ENCODE measurements at places on chromosomes 7 and 10. TPM values are rescaled to one million over a fixed set of nuclear protein-coding genes. Genes with fewer than 3 reads are reported as not detected.

- peak; percentile 29 for DNase-seq
Measured at GRCh38 chr7:1854866-1855724, 185.0 kb downstream of the ELFN1 start.

The HOXA2 gene
- polyA plus RNA-seq: 0.36 TPM

DNA sequence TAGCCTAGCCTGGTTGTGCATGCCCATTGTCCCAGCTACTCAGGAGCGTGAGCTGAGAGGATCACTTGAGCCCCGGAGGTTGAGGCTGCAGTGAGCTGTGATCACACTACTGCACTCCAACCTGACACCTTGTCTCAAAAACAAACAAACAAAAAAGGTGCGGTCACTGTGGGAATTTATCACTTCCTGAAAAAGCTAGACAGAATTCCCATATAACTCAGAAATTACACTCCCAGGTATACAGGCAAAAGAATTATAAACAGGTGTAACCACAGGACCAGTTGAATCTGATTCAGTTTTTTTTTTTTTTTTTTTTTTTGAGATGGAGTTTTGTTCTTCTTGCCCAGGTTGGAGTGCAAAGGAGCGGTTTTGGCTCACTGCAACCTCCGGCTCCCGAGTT, 3.2 kb upstream of the OGDH start:
- no peak for DNase-seq

DNA sequence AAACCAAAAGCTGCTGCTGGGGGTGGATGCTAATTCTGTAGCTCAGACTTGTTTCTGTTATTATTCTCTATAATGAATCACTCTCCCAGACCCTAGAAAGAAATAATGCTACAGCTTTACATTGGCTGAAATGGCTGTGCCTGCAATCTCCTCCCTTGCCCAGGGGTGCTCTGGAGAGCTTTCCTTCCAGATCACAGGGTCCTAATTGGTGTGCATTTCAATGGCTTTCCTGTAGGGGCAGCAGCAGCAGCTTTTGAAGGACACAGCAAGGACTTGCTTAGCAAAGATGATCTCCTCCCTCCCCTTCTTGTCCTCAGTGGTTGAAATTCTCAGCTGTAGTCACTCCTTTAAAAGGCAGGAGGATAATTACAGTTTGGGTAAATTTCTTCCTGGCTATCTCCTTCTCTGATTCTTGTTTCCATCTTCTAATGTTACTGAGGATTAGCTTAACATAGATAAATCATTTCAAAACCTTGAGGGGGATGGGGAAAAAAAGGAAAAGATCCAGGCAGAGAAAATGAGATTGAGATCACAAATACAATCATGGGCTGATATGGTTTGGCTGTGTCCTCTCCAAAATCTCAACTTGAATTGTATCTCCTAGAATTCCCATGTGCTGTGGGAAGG, 120.2 kb upstream of the CTTNBP2 start:
- peak; percentile 51 for DNase-seq

DNA sequence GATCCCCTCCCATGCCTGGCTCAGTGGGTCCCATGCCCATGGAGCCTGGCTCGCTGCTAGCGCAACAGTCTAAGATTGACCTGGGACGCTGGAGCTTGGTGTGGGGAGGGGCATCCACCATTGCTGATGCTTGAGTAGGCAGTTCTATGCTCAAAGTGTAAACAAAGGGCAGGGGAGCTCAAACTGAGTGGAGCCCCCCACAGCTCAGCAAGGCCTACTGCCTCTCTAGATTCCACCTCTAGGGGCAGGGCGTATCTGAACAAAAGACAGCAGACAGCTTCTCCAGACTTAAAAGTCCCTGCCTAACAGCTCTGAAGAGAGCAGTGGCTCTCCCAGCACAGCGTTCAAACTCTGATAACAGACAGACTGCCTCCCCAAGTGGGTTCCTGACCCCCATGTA, 31.2 kb upstream of the FFAR4 start:
- DNase-seq: no peak

DNA sequence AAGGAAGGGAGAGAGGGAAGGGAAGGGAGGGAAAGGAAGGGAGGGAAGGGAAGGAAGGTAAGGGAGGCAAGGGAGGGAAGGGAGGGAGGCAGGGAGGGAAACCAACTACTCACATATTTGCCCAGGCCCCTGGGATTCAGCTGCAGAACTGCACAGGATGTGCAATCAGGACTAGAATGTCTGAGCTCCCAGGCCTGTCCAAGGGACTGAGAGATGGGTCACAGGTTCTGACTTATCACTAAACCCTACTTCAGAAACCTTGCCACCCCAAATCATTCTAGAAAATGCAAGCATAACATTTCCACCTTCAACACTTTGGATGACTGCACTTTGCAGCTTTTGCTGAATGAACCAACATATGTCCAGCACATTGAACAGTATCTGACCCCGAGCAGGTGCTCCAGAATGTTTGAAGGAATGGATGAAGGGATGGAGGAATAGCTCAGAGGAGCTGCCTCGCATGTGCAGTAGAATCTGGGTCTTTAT, 245.3 kb downstream of the KCNMA1 start:
- no peak for DNase-seq

The FAM25C gene
- not detected for polyA plus RNA-seq

The HABP2 gene
- polyA plus RNA-seq: 0.07 TPM

The GOLGA7B gene
- polyA plus RNA-seq: 5.3 TPM

DNA sequence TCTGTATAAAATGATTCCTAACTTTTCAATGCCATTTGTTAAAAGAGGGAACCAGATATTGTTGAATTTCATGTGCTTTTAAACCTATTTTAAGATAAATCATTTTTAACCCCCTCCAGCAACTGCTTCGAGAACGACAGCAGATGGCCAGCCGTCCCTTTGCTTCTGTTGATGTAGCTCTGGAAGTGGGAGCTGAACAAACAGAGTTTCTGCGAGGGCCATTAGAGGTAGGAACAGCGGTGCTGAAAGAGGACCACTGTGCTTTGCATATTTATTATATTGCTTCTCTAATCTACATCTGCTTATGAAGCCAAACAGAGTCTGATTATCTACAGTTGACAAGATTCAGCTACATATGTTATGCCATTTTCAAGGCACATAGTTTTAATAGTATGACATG, 545.9 kb downstream of the GFRA1 start:
- no peak for DNase-seq

GRCh38 chr7:138396251-138397070, 63.6 kb upstream of the TRIM24 start:
- no peak for DNase-seq

The OR2A5 gene
- not detected for polyA plus RNA-seq

DNA sequence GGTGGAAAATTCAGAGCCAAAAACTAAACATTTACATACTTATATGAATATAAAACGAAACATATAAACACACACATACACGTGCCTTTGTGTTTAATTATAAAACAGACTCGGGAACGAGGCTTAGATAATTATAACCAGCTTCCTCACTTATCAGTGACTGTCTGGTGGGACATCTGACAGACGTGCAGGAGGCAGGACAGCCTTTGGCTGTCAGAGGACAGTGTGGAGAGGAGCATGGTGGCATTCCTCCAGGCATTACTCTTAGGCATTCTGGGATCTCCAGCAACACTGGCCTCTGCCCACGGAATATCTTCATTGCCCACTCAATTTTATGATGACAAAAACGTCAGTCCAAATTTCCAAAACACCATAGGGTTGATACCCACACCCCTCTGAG, 262.2 kb upstream of the NFE2L3 start:
- no peak for DNase-seq

The HTR5A gene
- polyA plus RNA-seq: not detected

- DNase-seq: no peak
Measured at GRCh38 chr7:77242554-77242953, 42.9 kb upstream of the FGL2 start.

The MNX1 gene
- not detected for polyA plus RNA-seq

DNA sequence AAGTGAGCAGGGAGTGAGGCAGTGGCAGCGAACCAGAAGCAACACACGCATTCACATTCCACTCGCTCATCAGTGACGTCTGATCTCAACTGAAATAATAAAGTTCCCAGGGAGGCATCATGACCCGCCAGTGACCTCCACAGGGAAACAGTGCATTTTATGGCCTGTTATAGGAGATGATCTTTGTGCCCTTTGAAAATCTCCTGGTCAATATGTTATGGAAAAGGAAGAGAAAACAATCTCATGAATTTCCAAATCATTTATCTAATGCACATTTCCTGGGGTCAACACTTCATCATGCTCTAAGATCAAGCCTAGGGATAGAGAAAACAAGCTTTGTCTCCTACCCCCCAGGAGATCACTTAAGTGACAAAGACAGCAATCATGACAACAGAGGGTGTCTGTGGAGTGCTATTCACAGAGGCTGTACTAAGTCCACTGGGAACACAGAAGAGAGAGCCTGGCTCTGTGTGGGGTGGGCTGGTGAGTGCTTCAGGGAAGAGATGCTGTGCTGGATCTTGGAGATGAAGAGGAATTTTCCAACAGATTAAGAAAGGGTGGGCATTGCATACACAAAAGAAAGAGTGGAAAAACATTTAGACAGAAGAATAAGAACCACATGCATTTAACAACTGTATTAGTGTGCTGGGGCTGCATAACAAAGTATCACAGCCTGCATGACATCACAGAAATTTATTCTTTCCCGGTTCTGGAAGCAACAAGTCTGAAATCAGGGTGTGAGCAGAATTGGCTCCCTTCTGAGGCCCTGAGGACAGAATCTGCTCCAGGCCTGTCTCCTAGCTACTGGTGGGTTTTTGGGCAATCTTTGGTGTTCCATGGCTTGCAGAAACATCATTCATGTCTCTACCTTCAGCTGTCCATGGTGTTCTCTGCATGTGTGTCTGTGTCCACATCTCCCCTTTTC, 613.9 kb upstream of the IGFBP3 start:
- DNase-seq: peak; percentile 32

DNA sequence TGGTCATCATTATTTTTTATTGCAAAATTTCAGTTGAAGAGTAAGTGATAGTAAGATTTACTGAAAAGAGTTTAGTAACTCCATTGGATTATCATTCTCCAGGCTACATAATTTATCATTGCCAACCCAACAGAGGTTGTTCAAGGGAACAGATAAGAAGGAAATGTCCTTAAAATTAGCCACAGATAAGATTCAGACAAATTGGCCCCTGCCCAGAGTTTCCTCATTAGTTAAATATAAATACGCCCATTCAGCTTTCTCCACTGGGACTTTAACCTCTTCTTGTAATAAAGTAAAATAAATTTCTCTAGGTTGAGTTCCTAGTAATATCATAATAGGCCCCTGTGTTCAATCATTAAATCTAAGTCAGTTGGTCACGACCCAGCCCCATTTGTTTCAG, 27.7 kb upstream of the PHYHIPL start:
- no peak for DNase-seq

The LRIT1 gene
- polyA plus RNA-seq: not detected

DNA sequence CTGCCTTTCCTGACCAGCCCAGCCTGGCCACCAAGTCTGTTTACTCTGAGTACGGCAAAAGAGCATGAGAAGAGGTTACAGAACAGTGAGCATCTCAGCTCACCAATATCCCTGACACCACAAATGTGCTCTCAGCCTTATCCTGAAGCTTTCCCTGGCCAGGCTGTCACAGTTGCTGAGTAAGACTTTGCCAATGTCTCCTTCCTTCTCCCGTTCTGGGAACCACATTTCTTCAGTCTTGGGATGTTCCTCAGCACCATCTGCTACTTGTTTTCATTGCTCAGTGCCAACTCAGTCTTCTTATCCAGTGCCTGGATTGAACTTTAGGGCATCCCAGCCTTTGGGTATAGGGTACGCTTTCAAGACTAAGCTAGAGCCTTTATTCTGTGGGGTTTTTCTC, 7.1 kb upstream of the KCNIP2 start:
- no peak for DNase-seq

- DNase-seq: no peak
Measured at GRCh38 chr7:121466455-121466854, 70.3 kb upstream of the FAM3C start.

DNA sequence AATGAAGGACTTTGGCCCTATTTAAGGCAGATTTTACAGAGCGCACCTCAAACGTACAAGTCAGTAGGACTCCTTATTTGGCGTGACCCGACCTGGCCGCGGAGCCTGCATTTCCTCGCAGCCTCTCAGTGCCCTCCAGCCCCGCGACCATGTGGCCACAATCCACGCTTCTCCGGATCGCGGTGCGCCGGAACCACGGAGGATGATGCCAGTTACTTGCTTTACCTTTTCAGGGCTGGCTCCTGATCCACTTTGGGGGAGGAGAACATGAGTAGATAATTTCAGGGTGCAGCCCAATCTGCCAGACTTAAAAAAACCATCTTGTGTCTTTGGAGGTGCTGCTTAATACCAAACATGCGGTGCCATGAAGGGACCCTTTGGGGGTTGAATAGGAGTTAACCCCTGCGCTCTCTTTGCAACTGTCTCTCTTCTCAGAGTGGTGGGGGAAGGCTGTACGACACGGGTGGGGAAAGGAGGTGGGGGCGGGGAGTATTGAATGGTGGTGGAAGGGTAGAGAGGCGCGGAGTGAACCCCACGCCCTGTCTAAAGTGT, 1.5 kb downstream of the FRAT1 start:
- peak; percentile 72 for DNase-seq

The SH2D4B gene
- polyA plus RNA-seq: not detected

Measured in right cardiac atrium (tissue), 5 donors.